GM18507 (cell line): ENCODE measurements at places on chromosomes 2 and 18.

DNA sequence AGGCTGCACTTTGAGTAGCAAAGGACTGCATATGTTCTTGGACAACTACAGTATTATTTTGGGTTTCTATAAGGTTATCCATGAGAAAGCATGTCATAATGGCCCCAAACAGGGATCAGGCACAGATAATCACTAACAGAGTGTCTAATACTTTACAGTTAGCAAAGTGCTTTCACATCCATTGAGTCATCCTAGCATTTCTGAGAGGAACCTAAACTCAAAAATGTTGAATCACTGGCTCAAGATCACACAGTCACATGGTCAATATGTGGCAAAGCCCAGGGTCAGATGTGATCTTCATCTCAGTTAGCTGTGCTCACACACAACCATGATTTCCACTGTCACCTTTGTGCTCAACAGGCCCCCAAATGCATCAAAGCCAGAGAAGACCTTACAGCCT lies 156.1 kb upstream of the VRK2 start:
- no peak for DNase-seq

GRCh38 chr18:57687970-57688369 lies 66.3 kb upstream of the NARS1 start:
- DNase-seq: no peak

DNA sequence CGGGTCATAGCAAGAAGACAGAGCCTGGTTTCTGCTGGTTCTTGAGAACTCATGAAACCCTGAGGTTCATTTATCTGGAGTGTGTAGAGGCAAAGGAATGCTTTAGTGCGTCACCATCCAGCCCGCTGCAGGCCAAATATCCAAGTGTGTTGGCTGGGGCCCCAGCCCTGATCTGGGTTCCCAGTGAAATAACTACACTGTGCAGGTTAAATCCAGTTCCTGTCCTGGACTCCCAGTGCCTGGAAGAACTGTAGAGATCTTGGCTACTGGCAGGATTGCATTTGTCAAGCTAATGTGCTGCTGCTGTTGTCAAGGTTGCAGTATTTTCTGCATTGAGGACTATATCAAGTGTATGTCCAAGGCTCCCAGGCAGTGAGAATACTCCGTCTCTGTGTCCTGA lies 89.9 kb downstream of the MAPK4 start:
- DNase-seq: no peak

DNA sequence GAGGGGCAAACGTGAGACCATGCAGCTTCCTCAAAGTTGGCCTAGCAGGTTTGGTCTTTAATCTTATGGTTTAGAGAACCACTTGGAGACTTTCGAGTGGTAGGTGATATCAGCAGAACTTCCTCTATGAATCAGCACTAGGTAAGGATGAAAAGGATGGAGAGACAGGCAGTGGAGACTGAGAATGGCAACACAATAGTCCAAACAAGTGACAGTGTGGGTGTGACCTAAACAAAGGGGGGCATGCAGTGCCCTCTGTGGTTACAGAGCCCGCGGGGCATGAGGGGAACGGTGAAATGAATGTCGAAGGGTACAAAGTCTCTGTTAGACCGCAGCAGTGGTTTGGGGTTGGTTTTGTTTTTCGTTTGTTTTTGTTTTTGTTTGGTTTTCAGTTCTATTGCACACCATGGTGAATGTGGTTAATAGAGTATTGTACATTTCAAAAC lies 143.9 kb downstream of the L3MBTL4 start:
- no peak for DNase-seq

GRCh38 chr2:141508086-141508752 lies 622.6 kb downstream of the LRP1B start:
- DNase-seq: no peak

DNA sequence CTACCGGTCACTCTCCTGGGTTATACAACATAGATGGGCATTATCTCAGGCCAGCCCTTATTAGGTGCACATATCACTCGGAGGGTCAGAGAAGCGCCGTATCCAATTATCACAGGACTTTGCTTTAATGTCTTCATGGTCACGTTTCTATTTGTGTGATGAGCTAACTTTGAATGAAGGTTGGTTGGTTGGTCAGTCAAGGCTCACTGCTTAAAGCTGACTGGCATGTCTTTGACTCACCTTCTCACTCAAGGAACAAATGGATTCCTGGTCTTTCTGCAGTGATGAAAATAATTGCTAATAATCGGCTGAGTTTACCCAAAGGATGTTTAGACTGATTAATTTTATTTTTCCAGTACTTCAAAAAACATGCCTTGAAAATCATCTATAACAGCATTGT lies 39.7 kb downstream of the COLEC12 start:
- DNase-seq: no peak

GRCh38 chr18:32366586-32367538 lies 103.8 kb downstream of the GAREM1 start:
- DNase-seq: no peak

- DNase-seq: no peak
These were observed 130.8 kb downstream of the UPP2 start for GRCh38 chr2:158232476-158232875.

GRCh38 chr2:32514946-32515345 lies 112.9 kb upstream of the TTC27 start:
- DNase-seq: no peak

- DNase-seq: no peak
These were observed 19.5 kb downstream of the EMX1 start for GRCh38 chr2:72936660-72937355.

DNA sequence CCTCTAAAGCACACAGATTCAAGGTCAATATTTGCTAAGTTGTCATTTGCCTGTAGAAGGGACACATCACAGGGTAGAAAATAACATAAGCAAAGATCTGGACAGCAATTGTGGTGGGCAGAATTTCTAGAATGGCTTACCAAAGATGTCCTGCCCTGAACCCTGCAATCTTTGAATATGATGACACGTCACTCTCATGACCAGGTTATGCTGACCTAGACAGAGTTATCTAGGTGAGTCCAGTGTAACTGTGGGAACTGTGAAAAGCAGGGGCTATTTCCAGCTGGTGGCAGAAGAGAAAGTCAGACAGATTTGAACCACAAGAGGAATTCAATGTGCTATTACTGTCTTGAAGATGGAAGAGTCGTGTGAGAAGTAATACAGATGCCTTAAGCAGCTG lies 112.3 kb upstream of the CNGA3 start:
- no peak for DNase-seq

- no peak for DNase-seq
These were observed 96.4 kb downstream of the MARCHF4 start for GRCh38 chr2:216275890-216276289.

DNA sequence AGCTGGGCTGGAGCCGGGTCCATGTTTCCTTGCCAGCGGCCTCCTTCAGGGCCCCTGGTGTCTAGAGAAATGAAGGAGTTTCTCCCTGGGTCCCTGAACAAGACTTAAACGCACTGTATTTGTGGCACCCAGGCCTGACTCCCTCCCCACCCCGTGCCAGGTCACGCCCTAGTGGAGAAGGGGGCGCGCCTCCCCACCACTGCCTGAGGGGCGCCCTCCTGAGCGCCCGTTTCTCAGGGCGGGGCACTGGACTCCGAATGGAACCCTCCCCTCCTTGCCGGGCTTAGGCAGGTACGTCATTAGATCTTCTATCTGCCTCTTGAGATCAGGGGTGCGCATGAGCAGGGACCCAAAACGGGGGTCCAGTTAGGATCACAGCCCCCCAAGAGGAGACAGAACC lies 16.3 kb downstream of the ODC1 start:
- no peak for DNase-seq

GRCh38 chr2:58073751-58074150 lies 27.1 kb downstream of the VRK2 start:
- DNase-seq: no peak

- DNase-seq: no peak
These were observed 57.9 kb upstream of the KCNE4 start for GRCh38 chr2:222993920-222994650.

DNA sequence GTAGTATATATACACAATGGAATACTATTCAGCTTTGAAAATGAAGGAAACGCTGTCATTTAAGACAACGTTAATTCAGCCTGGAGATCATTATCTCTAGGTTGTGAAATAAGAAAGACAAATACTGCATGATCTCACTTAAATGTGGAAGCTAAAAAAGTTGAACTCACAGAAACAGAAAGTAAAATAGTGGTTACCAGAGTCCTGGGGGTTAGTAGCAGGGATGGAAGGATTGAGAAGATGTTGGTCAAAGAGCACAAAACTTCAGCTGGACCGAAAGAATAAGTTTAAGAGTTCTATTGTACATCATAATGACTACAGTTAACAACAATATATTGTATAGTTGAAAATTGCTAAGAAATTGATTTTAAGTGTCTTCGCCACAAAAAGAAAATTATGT lies 670.3 kb downstream of the NR4A2 start:
- no peak for DNase-seq

- no peak for DNase-seq
These were observed 736.2 kb upstream of the GCFC2 start for GRCh38 chr2:76446872-76447271.

DNA sequence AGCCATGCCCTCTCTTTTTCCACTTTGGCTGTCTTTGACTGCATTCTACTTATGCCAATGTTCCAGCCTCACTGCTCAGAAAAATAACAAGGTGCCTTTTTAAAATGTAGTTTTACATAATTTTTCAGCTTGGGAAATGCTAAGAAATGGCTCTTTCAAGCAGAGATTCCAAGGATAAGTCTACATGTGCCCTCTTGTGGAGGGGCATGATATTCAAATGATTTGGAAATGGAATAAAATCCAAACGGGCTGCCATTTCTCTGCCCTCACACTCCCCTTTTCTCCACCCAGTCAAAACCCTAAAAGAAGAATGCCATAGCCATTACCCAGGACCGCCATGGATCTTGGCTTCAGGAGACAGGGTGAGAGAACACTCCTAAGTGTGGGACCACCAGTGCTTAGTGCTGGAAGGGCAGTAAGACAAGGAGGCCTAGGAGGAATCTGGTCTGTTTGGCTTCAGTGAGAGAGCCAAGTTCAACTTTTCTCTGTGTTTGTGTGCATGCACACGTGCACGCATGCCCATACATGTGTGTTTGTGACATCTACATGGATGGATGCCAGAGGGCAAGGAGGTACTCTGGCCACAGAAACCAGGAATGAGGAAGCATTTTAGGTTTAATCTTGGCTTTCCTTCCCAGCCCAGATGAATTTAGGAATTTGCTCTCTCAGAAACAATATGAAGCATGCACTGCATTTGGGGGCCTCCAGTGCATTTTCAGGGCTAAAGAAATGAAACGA lies 174.0 kb upstream of the SLC14A2 start:
- DNase-seq: no peak
